ENCODE measurements at places on chromosomes 5 and 9.

DNA sequence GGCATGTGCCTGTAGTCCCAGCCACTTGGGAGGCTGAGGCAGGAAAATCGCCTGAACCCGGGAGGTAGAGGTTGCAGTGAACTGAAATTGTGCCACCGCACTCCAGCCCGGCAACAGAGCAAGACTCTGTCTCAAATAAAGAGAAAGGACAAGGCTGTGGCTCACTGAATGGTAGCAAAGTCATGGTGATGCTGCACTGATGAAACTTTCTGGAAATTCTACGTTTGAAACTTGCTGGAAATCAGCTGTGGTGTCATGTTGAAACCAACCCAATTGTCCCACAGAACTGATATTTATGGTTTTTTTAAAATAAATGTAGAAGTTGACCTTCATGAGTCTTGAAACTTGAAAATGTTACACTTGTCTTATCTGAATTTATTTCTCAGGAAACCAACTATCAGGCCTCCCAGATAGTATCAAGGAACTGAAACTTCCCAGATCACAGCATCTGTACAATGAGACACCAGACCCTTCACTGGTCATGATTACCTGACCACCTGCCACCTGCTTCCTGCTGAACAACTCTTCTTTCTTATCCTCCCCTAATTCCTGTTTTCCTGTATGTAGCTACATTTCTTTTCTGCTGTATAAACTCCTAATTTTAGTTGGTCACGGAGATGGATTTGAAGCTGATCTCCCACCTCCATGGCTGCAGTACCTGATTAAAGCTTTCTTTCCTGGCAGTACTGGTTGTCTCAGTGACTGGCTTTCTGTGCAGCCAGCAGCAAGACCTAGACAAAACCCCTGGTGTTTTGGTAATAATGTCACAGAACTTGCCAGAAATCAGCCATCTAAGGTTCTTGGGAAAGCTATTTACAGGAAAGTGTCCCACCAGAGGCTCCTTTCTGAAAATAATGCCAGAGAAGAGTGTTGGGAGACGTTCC, 5.6 kb upstream of the TBC1D13 start:
- no peak for DNase-seq

DNA sequence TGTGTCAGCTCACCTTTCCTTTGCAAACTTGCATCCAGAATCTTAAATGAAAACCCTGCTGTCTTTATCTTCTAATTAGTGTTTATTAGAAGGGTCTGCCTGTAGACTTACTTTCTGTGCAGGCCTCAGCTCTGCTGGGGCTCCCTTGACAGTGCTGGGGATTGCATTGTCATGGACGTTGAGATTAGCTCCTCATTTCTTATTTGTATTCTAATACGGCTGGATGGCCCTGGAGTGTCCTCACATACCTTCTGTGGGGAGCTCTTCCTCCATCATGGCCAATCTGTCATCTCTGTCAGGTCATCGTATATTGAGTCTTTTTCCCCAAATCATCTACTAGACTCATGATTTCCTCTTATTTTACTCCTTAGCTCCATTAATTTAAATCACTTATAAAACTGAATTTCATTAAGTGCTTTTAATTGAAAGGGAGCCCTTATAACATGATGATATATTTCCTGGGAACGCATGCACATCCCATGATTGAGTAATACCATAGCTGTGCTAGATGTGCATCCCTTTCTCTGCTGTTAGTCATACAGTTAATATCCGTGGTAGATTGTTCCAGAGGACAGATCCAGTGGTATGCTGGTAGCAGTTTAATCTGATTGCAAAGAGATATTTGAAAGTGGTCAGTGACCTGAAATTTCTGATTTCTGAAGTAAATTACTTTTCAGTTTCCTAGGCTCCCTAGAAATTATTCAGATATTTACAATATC, 61.6 kb downstream of the ICE1 start:
- DNase-seq: no peak

DNA sequence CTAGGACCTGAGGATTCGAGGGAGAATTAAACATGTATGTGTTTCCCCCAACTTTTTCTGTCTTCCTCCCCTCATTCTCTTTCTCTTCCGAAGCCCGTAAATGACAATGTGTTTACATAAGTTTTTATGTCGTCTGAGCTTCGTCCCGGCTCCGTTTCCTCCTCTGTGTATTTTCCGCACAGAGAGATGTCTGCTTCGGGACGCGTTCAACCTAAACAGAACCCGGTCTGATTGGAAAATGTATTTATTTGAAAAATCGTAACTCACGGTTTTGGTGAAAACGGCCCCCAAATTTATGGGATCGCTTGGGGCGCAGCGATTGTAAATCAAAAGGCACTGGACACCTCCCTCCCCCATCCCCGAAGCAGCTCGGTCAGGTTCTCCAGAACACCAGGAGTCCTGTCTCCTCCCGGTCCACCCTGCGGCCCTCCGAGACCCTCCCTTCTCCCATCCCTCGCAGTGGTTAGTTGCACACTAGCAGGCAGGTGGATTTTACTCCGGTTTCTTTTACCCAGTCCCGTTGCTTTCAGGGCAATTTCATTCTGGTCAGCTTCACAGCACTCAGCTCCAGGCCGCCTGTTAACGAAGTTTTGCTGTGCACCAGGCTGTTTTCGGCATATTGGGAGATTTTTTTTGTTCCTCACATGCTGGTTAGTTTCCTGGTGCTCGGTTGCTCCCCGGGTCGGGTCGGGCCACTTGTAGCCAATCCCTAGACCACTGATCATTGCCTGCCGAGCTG, 5.8 kb upstream of the HAND1 start:
- DNase-seq: no peak

GRCh38 chr5:43367453-43367852, 44.7 kb downstream of the CCL28 start:
- DNase-seq: no peak

- no peak for DNase-seq
Observed at GRCh38 chr9:18849270-18849669, 183.7 kb downstream of the SAXO1 start.

DNA sequence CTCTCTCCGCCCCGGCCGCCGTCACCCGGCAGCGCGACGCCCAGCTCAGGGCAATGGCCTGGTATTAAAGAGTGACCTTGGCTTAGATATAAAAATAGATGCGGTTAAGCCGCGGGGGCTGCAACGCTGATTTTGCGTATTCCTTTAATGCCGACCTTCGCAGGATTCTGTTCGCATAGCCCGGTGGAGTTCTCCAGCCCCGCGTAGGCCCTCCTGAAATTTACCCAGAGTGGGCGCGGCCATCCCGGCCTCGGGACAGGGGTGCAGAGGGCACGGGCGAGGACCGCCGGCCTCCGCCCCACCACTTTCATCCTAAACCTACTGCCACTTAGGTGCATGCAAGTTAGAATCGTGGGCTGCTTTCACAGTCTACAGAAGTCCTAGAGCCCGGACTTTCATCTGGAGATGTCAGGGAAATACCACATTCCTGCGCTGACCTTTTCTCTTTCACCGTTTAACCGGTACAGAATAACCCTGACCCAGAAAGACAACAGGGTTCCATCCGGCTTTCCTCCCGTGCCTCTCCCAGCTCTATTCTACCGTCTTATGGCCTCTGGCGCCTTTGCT, 492 bp upstream of the FAM169A start:
- DNase-seq: peak; percentile 41

DNA sequence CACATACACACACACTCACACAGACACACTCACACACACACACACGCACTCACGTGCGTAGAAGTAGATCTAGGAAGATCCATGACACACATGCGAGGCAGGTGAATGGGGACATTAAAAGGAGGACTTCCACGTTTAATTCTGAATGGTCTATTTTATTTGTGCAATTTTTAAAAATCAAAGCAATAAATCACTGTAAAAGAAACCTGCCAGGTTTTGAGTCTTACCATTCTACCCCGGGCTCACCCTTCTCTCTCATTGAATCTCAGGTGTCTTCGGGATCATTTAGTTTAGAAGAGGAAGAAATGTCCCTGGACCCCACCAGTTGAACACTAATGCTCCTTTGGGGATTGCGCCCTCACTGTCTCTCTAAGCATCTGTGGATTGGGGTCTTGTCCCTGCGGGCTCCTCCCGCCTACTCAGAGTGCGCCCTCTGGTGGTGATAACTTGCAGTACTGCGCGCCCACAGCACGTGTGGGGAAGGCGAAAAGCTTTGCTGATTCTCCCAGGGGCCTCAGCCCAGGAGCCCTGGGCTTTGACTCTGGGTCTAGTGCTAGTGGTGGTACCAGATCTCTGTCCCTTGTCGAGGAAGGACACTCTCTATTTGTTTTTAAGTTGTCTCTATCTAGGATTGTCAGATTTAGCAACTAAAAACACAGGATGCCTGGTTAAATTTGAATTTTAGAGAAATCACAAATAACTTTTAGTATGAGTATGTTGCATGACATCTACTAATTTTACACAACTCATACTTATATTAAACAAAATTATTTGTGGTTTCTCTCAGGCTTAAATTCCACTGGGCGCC, 34.8 kb downstream of the BOD1 start:
- DNase-seq: peak; percentile 55

- DNase-seq: no peak
Observed at GRCh38 chr9:9214066-9214465, 1398.7 kb downstream of the PTPRD start.

GRCh38 chr9:85421641-85422040, 320.1 kb downstream of the AGTPBP1 start:
- DNase-seq: no peak

GRCh38 chr5:34548086-34548403, 108.1 kb upstream of the RAI14 start:
- no peak for DNase-seq

GRCh38 chr9:108816037-108816436, 39.7 kb downstream of the ACTL7B start:
- DNase-seq: peak; percentile 47

DNA sequence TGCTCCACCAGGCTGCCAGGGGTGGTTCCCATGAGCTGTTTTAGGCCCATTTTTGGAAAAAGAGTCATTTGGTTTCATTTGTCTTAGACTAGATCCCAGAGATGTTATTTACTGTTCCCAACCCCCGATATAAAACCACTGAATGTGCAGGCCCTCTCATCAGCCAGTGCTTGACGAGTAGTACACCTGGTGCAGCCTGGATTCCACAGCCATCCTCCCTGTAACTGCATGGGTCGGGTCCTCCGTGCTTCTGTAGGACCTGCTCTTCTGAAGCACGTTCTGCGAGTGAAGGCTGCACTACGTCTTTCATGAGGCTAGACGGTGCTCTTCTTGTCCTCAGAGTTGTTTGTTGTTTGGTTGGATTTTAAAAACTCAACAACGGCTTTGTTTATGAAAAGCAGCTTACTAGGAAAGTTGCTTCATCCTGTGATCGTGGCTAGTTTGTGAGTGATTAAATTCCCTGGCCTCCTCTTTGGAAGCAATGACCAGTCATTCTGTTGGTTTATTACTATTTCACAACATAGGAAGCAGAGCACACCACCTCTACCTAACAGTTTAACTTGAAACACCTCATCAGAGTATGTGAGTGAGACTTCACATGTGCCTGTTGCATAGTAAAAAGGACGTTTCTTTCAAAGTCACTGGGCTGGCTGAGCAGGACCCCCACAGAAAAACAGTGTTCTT, 135.2 kb downstream of the AOPEP start:
- DNase-seq: no peak

GRCh38 chr9:104997536-104997935, 69.6 kb upstream of the ABCA1 start:
- no peak for DNase-seq

- no peak for DNase-seq
Observed at GRCh38 chr9:38091310-38092199, 22.5 kb upstream of the SHB start.

- no peak for DNase-seq
Observed at GRCh38 chr5:37838933-37839341, 904 bp downstream of the GDNF start.

- DNase-seq: no peak
Observed at GRCh38 chr9:36092509-36093215, 43.9 kb upstream of the GLIPR2 start.

DNA sequence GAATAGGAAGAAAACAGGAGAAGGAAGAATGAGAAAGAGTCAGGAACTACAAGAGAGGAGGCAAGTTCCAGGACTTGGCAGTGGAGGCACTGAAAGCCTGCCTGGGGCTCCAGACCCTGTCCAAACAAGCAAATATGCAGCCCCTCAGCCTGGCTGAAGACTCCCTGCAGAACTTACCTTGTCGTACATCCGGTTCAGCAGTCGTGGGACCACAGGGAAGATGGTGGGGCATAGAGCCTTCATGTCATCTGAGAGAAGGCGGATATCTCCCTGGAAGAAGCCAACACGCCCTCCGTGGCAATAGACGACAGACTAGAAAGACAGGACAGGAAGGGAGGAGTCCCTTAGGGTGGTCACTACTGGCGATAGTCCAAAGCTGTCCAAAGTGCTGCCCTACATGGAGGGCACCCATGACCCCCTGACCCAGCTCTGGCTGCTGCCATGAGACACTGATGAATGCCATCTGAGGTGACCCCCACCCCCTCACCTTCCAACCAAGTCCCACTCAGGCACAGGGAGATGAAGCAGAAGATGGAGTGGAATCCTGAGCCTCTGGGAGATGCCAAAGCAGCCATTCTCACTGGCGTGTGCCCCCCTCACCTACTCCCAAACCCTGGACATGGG, 27.7 kb upstream of the MEIKIN start:
- DNase-seq: no peak

DNA sequence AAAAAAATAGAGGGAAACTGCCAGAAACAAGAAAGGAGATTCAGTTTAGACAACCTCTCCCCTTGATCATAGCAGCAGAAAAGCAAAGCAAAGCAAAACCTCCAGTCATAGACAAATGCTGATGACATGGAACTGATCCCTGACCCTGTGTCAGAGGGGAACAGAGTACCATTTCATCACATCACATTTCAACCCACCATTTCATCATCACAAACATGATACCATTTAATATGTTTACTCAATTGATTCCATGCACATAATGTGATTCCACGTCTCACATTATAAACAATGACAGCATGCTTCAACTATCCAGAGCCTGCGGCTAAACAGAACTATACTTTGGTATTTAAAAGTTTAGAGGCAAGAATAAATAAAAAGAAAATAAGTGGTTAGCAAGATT, 28.7 kb upstream of the ACOT12 start:
- DNase-seq: no peak

DNA sequence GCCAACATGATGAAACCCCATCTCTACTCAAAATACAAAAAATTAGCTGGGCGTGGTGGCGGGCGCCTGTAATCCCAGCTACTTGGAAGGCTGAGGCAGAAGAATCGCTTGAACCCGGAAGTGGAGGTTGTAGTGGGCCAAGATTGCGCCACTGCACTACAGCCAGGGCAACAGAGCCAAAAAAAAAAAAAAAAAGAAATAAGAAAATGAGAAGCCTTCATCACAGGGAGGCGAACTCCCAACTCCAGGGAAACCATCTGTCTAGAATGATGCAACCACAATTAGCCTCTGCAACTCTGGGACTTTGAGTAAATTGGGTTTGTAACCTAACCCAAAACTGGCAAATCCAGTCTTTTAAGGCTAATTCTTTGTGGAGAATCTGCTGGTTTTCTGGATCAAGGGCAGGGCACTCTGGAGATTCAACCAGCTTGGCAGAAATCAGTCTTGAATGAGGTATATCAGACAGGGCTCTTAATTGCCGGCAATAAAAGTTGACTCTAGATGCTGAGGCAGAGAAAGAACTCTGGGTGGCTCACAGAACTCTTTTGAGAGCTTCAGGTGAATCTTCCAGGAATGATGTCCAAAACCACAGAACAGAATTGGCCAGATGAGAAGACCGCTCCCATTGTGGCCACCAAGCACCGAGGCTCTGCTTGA, 9.9 kb downstream of the S100Z start:
- peak; percentile 52 for DNase-seq

- DNase-seq: no peak
Observed at GRCh38 chr9:20526500-20527319, 95.6 kb downstream of the MLLT3 start.

GRCh38 chr9:72361217-72361616, 3.8 kb downstream of the ZFAND5 start:
- DNase-seq: no peak

- no peak for DNase-seq
Observed at GRCh38 chr9:91210318-91210717, 151.4 kb downstream of the AUH start.

Measured in Right ventricle myocardium superior (tissue), 1 donor.